ENCODE measurements at places on chromosomes 12 and 14. TPM values are rescaled to one million over a fixed set of nuclear protein-coding genes. Genes with fewer than 3 reads are reported as not detected.

DNA sequence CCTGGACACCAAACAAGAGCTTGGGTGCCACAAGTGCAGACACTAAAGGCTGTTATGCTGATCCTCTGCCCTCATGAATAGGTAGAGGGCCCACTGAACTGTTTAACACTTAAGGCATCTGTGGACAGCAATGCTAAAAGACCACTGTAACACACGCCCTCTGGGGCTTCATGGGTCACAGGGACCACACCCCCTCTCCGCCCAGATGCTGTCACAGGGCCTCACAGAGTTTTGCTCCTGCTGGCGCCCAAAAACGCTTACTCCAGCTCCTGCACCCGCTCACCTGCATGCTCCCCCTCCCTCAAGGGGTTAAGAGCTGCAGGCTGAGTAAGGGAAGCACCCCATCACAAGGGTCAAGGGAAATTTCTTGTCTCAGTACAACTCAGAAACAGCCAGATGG lies 141.8 kb upstream of the NUDT4 start:
- no peak overlapping the region for H3K4me3 ChIP-seq
- no peaks in the 10 kb centered on the region for H3K27me3 ChIP-seq
- no peaks in the 10 kb centered on the region for H3K36me3 ChIP-seq
- H3K4me1 ChIP-seq = no peaks in the 10 kb centered on the region

- H3K27ac ChIP-seq = no peak overlapping the region
- no peak overlapping the region for H3K4me3 ChIP-seq
- peaks cover 31% of the 10 kb centered on the region for H3K27me3 ChIP-seq
- H3K36me3 ChIP-seq = no peaks in the 10 kb centered on the region
- DNase-seq = no peak
Observed at GRCh38 chr12:21771311-21771710, 3.2 kb downstream of the KCNJ8 start.

DNA sequence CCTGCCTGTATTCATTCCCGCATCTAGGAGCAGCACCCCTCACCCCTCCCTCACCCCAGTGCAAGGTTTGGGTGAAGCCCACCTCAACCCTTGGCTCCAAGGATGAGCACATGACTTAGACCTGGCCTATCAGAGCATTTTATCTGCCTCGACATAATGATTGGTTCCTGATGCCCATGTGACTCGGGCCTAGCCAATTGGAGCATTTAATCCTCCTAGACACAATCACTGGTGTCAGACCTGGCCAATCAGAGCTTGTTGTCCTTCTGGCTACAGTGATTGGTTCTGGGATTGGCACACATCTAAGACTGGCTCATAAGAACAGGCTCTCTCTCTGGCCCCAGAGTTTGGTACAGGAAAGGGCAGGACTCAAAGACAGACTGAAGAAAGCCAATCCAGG lies 73.1 kb upstream of the MYL2 start:
- no peak overlapping the region for H3K27ac ChIP-seq
- H3K4me3 ChIP-seq = no peak overlapping the region
- H3K4me1 ChIP-seq = no peaks in the 10 kb centered on the region

- H3K27ac ChIP-seq = no peak within 1 kb of the TSS
- DNase-seq = no peak
- H3K4me3 ChIP-seq = no peak within 1 kb of the TSS
- no peaks in the 10 kb centered on the region for H3K27me3 ChIP-seq
Observed at GRCh38 chr14:103094406-103095209, at the start of gene EXOC3L4. TSS of gene EXOC3L4 (plus strand) at chr14:103094725. CDS start at chr14:103100220, 5,495 bp downstream.

DNA sequence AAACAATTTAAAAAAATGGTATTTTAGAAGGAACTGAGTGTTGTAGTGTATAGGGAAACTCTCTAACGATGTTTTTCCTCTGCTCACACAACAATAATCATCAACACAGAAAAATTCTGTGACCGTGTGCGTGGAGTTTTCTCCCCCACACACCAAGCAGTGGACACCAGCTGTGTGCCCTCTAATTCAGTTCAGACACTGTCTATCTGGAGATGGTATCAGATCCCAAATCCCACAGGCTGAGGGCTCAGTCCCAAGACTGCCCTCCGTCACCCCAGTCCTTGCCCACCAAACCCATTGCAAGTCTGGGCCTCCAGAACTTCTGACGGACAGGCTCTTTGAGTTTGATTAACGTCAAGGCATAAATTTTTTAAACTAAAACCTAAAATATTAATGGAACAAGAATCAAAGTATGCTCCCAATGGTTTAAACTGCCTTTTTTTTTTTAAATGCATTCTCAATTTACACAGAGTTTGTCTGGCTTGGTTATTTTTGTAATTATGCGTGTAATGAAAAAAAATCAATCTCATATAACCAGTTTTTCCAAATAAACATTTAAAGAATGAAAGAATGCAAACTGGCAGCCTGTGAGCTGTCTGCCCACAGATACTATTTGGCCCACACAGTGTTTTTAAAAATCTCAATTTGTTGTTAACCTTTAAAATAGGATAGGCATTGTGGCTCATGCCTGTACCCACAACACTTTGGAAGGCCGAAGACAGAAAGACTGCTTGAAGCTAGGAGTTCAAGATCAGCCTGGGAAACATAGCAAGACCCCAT lies 19.2 kb downstream of the BLTP3B start:
- DNase-seq = no peak
- H3K4me1 ChIP-seq = peaks cover 17% of the 10 kb centered on the region
- no peak overlapping the region for H3K27ac ChIP-seq
- H3K27me3 ChIP-seq = no peaks in the 10 kb centered on the region

DNA sequence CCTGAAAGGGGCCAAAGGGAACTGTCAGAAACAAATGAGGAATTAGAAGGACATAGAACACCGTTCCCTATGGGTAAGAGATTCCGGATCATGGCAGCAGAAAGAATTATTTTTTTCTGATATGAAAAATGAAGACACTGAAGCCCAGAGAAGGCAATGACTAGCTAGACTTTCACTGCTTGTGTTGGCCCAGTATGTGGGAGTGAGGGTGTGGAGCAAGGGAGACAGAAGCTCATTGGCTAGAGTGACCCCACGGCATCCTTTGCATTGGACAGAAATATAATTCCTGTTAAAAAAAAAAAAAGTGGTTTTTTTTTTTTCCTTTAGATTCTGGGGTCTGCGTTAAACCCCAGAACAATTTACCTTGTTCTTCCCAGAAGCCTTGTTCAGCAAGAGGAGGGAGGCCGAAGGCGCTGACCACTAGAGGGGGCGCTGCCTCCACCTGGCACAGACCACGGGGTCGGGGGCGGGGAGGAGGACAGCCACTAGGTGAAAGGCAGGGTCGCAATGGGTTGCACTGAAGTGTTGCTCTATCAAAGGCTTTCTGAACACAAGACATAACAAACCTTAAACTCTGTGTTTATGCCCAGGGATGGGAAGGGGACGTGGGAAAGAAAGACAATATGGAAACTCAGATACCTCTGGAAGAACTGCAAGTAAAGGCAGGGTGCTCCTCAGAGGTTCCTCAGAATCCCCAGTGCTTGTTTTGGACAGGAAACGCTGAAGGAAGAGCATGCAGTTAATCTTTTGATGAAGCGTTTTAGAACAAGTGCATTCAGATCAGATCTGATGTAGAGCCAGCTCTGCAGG lies 156.8 kb downstream of the KCNA5 start:
- DNase-seq = no peak
- H3K27ac ChIP-seq = no peak overlapping the region
- H3K27me3 ChIP-seq = peaks cover 6% of the 10 kb centered on the region
- no peaks in the 10 kb centered on the region for H3K4me1 ChIP-seq

DNA sequence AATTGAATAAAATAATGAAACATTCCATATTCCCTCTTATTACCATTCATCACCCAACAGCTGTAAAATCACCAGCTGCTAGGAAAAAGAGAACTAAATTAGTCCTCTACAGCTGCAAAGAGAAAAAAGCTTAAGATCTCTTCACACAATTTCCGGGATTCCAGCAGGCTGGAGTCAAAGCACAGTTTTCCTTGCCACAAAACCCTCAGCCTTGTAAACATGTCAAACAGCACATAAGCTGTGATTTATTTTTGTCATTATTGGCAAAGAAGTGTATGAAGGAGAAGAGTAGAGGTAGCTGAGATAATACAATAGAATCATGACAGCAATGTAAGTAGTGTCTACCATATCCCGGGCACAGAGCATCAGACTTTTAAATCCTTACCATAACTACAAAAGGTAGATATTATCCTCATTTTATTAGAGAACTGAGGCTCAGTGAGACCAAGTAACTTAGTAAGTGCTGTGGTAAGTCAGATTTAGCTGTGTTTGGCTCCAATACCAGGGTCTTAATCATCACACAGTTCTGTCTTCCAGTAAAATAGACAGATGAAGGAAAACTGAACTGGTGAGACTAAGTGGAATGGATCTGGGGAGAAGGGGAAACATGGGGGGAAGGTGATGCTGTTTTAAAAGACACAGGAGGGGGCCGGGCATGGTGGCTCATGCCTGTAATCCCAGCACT lies 57.3 kb downstream of the NTN4 start:
- H3K36me3 ChIP-seq = no peaks in the 10 kb centered on the region
- H3K4me3 ChIP-seq = no peak overlapping the region
- no peak overlapping the region for H3K27ac ChIP-seq
- no peaks in the 10 kb centered on the region for H3K4me1 ChIP-seq
- DNase-seq = no peak

- H3K4me1 ChIP-seq = no peaks in the 10 kb centered on the region
- no peak overlapping the region for H3K4me3 ChIP-seq
- DNase-seq = no peak
- no peaks in the 10 kb centered on the region for H3K36me3 ChIP-seq
- H3K27ac ChIP-seq = no peak overlapping the region
- peaks cover 3% of the 10 kb centered on the region for H3K27me3 ChIP-seq
Observed at GRCh38 chr12:103172447-103173112, 215.1 kb downstream of the ASCL1 start.

The CLEC1B gene
- not detected for total RNA-seq

The FOXM1 gene
- total RNA-seq = 72.6 TPM

The SIRT4 gene
- total RNA-seq = 1.0 TPM

The NPAS3 gene
- not detected for total RNA-seq

The ERP29 gene
- total RNA-seq = 60.9 TPM

The HVCN1 gene
- 13.8 TPM for total RNA-seq

The PZP gene
- total RNA-seq = not detected

The B4GALNT3 gene
- 8.6 TPM for total RNA-seq

The SERPINA4 gene
- not detected for total RNA-seq

The GDF3 gene
- total RNA-seq = not detected

The AICDA gene
- not detected for total RNA-seq

The AP5M1 gene
- total RNA-seq = 48.2 TPM

Data from activated T-helper 1 cell treated with anti-CD3 and anti-CD28 coated beads, Interleukin-12 subunit alpha, Interleukin-12 subunit beta, Interleukin-2, Interleukin-4 antibody, amounts not matched to agents 30 ng/mL and 10 ng/mL and 1 ng/mL, durations not matched to agents 14 hours and 24 hours and 36 hours (primary cell).